ENCODE measurements at places on chromosomes 11 and 22.
A peak's percentile ranks its signal among the peaks of the same experiment; 100 is the strongest.

- no peak for DNase-seq
These were observed 86.6 kb downstream of the EHF start for GRCh38 chr11:34707462-34707840.

DNA sequence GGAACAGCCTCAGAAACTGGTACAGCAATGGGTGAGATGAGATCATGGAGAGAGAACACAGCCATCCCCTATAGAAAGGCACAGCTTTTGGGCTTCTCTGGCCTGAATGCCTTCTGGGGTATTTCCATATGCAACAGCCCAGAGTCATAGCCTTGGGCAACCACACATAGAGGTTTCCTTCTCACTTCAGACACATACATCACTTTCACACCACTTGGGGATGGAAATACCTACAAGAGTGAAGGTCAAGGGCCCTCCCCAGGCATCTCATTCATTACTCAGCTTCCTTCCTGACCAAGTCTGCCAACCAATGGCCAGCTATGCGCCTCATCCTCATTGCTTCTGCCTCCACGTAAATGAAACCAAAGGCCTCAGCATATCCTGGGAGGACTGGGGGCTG is 17.7 kb upstream of the OLFML1 start:
- DNase-seq = no peak

- no peak for DNase-seq
These were observed 14.7 kb upstream of the TUB start for GRCh38 chr11:8066036-8066910.

GRCh38 chr11:2724104-2724503 is 24.3 kb upstream of the KCNQ1OT1 start:
- no peak for DNase-seq

- no peak for DNase-seq
These were observed 1.5 kb downstream of the EHD1 start for GRCh38 chr11:64876835-64877341.

DNA sequence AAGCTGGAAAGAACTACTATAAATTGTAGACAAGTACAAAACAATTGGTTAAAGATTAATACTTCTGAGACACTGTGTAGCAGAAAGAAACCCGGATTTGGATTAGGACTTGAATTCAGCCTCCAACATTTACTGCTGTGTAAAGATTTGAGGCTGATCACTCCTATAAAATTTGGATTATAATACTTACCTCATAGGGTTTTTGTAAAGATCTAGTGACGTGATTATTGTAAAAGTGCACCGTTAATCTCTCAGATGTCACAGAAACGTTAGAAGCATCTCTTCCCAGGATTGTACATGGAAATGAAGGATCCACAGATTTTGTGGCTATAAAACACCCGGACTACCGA is 323 bp upstream of the HIKESHI start:
- no peak for DNase-seq

GRCh38 chr11:119488256-119488995 is 65.5 kb upstream of the THY1 start:
- no peak for DNase-seq

DNA sequence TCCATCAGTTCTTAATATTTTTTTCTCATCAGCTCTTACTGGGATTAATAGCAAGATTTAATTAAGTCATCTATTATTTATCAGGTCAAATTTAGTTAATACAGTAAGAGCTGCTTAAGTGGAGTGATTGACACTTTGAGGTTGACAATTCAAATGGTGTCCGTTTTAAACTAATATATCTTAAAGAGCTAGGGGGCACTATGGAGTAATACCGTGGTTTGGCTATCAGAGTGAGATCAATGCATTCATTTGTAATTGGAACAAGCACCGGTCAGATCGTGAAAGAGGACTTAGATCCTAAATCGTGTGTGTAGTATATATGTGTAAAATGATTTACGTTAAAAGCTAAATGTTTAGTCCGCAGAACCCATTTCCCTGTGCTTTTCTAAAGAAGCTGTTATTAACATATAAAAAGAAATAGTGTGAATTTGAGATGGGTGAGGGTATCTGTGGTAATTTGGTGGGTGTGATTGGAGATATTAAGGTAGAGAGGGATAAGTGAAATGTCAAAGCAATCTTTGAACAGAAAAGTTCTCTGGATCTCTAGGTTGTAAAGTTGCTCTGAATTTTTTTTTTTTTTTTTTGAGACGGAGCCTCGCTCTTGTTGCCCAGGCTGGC is 2.3 kb downstream of the SIK2 start:
- DNase-seq = peak; percentile 26

GRCh38 chr11:75615751-75616150 is 53.1 kb downstream of the MAP6 start:
- no peak for DNase-seq

DNA sequence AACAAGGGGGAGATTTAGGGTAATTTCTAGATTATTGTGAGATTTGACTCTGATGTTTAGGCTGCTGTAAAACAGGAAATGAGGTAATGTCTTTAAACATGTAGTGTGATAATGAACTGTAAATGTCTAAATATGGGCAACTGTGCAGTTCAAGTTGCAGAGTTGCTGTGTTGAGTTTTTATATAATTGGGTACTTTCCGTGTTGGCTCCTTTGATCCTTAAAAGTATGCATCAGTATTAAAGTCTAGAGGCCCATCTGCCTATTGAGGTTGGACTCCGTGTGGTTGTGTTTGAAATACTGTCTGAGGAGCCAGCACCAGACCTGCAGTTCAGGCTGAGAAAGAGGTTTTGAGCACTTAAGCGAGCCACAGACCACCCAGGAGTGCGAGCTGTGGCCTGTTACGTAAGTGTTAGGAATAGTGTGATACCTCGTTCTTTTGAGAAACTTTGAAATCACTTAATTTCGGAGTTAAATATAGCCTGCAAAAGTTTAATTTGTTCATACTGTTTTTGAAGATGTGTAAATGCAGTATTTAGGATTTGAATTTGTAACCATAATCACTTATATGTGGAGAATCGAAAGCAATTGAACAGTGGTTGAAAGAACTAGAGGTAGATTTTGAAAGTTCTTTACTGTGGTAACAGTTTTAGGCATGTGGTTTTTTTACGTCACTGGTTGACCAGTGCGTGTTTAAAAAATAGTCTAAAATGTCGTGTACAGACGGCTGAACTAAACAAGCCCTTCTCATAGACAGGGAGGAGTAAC is 9.0 kb downstream of the FAM118A start:
- peak; percentile 89 for DNase-seq

DNA sequence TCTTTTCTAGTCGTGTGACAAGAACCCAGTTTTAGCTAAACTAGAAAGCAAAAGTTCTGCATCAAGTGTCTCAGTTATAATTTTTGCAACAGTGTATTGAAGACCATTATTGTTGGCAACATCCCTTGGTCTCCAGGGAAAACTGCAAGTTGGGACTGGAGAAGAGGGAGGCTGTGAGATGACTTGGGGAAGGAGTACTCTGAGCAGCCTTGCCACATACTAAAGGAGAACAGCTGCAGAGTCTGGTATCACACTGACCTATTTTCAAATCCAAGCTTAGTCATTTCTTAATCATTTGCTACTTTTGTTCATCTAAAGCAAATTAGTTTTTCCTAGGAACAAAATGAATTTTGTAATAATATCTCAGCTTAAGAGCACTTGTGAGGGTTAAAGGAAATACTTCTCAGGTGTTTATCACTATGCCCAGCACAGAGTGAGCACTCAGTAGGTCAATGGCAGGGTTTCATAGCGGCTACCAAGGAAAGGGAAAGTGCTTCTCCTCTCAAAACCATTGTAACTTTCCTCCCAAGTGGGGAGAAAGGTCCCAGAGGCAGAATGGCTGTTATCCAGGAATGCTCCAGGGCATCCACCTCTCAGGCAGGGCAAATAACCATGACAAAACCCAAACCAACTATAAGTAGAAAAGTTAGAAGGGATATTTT is 247.1 kb downstream of the C11orf87 start:
- no peak for DNase-seq

- DNase-seq = no peak
These were observed 515.6 kb upstream of the CCDC90B start for GRCh38 chr11:83801799-83802198.

GRCh38 chr22:36550701-36551495 is 21.9 kb upstream of the EIF3D start:
- DNase-seq = no peak

- DNase-seq = no peak
These were observed 11.8 kb downstream of the CASP4 start for GRCh38 chr11:104956528-104956927.
